Ammon's horn (tissue), 1 donor: ENCODE measurements at places on chromosomes 3 and 15.
A peak's percentile ranks its signal among the peaks of the same experiment; 100 is the strongest.

DNA sequence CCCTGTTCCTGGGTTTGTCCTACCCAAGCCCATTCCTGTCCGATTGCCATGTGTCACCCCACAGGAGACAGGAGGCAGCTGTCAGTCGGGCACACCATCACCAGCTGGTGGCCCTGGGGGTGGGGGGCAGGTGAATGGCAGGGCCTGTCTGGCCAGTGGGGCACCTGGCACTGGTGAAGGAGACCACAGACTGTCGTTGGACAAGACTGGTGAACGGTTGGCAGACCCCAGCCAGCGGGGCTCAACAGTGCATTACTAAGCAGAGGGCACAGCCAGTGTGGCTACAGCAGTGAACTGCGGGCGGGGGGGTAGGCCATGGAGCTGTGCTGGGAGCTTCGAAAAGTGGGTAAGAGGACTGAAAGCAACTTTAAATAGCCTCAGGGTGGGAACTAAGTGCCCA is 2.1 kb downstream of the SEMA7A start:
- DNase-seq = no peak

DNA sequence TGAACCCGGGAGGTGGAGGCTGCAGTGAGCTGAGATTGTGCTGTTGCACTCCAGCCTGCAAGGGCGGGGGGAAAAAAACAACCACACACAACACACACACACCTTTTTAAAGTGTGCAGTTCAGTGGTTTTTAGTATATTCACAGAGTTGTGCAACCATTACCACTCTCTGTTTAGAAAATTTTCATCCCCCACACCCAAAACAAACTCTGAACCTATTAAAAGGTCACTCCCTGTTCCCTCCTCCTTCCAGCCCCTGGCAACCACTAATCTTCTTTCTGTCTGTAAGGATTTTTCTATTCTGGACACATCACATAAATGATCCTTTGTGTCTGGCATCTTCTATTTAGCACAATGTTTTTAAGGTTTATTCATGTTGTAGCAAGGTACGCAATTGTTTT is 159.1 kb downstream of the ATG7 start:
- DNase-seq = no peak

DNA sequence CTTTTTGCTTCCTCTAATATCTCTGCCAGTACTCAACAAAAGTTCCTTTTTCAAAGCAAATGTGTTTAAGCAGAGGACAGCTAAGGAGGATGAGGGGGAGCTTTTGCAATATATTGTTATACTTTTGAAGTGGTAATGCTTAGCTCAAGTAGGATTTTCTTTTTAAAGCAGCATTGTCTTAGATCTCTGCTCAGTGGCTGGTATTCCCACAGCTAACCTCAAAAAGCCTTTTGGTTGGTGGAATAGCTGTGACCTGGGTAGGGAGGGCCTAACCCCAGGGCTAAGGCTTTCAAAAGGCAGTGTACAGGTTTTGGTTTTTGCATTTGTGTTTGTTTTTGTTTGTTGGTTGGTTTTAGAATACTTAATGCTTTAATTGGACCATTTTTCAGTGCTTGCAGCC is 76.1 kb downstream of the UBP1 start:
- DNase-seq = no peak

GRCh38 chr3:66585520-66586095 is 84.8 kb upstream of the LRIG1 start:
- no peak for DNase-seq

GRCh38 chr3:189108067-189108466 is 63.7 kb upstream of the TPRG1 start:
- DNase-seq = no peak

DNA sequence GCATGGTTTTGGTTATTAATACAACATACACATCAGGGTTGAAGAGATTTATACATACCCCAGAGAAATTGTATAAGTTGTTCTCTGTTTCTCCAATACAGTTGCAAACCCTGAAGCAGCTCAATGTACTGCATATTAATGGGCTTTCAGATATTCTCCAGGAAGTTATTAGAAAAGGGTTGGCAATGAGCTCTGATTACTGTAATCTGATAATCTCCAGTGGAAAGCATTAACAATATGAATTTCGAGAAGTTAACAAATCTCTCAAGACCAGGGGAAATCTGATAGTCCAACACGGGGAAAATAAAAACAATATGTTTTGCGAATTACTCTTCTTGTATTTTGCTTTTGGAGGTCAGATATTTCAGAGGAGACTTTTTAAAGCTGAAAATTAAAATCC is 950.1 kb downstream of the TBL1XR1 start:
- no peak for DNase-seq

GRCh38 chr3:25090698-25091453 is 337.2 kb upstream of the RARB start:
- no peak for DNase-seq

DNA sequence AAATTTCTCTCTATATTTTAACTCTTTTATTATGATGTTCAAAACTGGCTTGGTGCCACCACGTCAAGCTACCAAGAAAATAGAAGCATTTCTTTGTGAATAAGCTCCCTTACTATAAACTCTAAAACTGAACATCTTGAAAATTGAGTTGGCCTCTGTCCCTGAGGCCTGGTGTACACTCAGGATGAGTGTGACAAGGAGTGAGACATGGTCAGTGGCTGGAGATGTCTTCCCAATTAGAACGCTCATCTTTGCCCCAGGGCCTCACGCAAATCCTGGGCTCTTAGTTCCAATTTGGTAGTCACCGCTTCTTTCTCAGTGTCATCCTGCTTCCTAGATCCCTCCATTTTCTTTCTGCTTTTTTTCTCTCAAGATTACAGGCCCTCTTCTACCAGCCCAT is 26.2 kb downstream of the SLC2A2 start:
- DNase-seq = no peak

- DNase-seq = peak; percentile 31
These were observed 1.7 kb upstream of the SLC9A9 start for GRCh38 chr3:143849854-143850549.

DNA sequence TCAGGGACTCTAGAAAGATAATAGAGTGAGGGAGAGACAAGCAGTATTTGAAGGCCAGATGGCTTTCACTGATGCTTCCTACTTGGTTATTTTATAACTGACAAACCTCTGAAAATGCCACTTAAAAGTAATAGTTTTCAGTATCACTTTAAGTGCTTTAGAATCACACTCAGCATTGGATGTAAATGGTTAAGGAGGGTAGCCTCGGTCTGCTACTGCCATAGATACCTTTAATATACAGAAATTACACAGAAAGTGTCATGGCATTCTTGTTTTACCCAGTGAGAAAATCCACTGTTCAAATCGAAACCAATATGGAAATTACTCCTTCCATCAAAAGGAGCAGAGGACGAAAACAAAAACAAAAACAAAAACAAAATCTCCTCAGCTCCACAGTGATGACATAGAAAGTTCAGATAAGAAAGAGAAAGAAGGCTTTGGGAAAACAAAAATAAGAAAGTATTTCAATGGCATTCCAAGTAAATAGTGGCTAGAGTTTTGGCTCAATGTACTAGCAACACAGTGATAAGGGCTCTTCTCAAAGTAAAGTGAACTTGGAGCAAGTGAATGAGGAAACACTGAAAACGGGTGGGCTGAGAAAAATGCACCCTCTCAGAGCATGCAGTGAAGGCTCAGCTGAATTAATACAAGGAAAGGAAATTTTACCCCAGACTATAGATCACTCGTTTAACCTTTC is 43.2 kb upstream of the CD47 start:
- DNase-seq = no peak

GRCh38 chr3:186073641-186074040 is 35.2 kb downstream of the ETV5 start:
- DNase-seq = no peak

GRCh38 chr3:134076851-134077250 is 47.1 kb upstream of the SLCO2A1 start:
- DNase-seq = no peak

DNA sequence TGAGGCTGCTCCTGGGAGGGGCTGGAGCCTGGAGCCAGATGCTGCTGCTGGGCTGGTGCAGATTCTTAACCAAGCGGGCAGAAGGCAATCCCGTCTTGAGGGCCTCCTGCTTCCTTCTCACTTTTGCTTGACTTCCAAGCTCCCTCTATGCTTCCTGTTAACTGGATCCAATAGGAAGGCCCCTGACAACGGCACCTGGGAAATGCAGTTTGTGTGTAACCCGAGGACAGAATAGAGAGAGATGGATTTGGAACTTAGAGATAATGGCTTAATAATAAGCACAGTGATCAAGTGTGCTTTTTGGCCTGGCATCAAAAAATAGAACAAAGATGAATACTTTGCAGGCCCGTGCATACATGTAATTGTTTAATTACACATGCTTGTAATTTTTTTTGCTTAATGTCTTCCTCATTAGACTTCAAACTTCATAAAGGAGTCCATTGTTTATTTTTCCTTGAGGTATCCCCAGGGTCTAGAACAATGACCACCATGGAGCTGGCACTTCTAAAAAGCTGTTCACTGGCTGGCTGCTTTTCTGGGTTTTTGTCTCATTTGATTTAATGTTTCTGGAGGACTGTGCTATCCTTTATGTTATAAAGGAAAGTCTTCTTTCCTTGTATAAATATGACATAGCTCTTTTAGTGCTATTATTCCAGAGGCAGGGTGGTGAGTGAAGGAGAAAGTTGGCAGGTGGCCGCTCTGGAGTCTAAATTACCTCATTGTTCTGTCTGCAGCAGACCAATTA is 63.3 kb upstream of the MITF start:
- DNase-seq = no peak

DNA sequence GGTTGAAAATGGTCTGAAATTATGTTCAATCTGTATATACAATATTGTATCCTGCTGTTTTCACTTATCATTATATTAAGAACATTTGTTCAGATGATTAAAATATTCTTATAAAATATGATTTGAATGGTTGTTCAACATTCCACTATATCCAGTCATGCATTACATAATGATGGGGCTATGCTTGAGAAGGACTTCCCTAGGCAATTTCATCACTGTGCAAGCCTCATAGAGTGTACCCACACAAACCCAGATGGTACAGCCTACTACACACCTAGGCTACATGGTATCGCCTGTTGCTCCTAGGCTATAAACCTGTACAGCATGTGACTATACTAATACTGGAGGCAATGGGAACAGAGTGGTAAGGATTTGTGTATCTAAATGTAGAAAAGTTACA is 30.5 kb downstream of the SLC7A14 start:
- DNase-seq = no peak

DNA sequence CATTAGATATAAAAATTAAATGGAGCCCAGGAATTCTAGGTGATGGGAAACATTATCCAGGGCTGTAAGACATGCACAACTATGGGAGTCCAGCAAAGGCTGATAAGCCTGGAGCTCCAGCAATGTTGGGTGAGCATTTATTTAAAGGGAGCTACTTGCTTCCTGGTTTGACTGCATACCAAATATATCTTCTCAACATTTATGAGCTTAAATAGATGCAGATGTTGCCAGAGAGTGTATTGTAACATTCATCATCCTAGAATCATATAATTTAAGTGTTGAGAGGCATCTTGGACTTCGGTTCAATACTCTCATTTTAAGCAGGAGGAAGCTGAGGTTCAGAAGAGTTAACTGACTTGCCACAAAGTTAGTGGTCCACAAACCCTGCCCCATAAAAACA is 12.2 kb upstream of the POLR2M start:
- DNase-seq = no peak

GRCh38 chr3:119944091-119944490 is 150.2 kb downstream of the GSK3B start:
- no peak for DNase-seq
